ENCODE measurements at places on chromosomes 2 and 18. TPM values are rescaled to one million over a fixed set of nuclear protein-coding genes. Genes with fewer than 3 reads are reported as not detected.
A peak's percentile ranks its signal among the peaks of the same experiment; 100 is the strongest.

The PER2 gene
- total RNA-seq: 5.5 TPM

The CYRIA gene
- 8.2 TPM for total RNA-seq

The DLGAP1 gene
- 15.1 TPM for total RNA-seq

The RBM43 gene
- total RNA-seq: 1.7 TPM

The ARHGAP28 gene
- total RNA-seq: 15.4 TPM

The ANKRD29 gene
- 7.3 TPM for total RNA-seq

The SKOR2 gene
- total RNA-seq: 0.21 TPM

- DNase-seq: no peak
Measured at GRCh38 chr2:39723946-39724827, 54.9 kb downstream of the THUMPD2 start.

DNA sequence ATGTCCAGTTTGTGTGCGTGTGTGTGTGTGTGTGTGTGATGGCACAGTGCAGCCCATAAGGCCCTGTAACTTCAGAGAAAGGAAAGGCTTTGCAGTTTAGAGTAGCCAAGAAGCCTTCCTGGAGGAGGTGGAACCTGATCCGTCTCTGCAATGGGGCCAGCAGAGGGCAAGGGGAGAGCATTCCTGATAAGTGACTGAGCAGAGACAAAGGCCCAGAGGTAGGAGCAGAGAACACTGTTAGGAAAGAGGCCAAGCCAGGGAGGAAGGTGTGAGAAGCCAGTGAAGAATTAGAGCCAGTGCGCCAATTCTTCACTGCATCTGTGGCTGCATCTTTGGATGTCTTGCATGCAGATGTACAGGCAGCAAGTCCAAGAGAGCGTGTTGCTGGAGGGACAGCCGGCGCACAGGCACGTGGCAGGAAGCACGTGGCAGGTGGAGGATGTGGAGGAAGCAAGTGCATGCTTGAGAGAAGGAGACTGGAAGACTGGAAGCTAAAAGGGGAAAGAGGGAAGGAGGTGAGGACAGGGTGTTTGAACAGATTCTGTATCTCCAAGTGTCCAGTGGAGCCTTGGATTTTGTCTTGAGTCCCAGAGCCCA is 196.3 kb downstream of the CTIF start:
- no peak for DNase-seq

- no peak for DNase-seq
Measured at GRCh38 chr2:177597759-177598158, 205.2 kb downstream of the AGPS start.

DNA sequence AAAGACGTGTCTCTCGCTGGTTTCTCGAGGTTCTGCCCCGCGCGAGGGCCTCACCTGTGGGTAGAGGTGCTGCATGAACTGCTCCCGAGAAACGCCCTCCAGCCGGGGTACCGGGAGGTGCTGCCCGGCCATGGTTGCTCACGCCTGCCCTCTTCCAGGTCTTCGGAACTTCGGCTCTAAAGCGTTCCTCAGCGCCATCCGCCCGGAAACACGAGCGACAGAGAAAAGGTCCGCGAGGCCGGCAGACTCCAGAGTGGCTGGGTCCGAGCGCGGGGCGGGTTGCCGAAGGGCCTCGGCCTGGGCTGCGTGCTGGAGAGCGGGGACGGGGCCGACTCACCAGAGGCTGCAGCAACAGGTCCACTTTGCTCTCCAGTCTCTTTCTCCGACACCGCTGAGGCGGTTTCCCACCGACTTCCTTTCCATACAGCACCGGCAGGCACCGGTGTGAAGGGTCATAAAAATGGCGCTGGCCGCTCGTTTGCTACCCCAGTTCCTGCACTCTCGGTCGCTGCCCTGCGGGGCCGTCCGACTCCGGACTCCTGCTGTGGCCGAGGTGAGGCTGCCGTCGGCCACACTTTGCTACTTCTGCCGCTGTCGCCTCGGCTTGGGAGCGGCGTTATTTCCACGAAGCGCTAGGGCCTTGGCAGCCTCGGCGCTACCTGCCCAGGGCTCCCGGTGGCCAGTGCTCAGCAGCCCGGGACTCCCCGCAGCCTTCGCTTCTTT is at the start of the genes MAIP1 and TYW5:
TSS of gene MAIP1 (plus strand) at position 244 of the 723 bp plus-strand sequence. CDS start at position 461, 217 bp downstream.
TSS of gene TYW5 (minus strand) at position 153 of the 723 bp plus-strand sequence. CDS start at position 132, 21 bp downstream.
- peak; percentile 44 for DNase-seq

GRCh38 chr2:151891566-151892194 is 63.5 kb upstream of the ARL5A start:
- DNase-seq: no peak

- DNase-seq: no peak
Measured at GRCh38 chr2:28544922-28545589, 49.2 kb downstream of the PLB1 start.

DNA sequence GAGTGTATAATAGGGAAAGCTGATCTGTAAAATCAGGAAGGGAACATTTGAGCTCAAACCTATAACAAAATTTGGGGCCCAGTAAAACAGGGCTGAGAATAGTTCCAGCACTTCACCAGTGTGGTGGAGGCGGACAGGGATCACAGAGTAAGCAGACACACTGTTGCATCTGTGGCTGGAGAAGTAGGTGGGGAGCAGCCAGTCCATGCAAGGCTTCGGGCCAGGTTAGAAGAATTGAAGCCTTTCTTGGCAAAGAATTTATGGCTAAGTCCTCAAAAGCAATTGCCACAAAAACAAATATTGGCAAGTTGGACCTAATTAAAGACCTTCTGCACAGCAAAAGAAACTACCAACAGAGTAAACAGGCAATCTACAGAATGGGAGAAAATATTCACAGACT is 93.8 kb upstream of the ZBTB14 start:
- DNase-seq: no peak

DNA sequence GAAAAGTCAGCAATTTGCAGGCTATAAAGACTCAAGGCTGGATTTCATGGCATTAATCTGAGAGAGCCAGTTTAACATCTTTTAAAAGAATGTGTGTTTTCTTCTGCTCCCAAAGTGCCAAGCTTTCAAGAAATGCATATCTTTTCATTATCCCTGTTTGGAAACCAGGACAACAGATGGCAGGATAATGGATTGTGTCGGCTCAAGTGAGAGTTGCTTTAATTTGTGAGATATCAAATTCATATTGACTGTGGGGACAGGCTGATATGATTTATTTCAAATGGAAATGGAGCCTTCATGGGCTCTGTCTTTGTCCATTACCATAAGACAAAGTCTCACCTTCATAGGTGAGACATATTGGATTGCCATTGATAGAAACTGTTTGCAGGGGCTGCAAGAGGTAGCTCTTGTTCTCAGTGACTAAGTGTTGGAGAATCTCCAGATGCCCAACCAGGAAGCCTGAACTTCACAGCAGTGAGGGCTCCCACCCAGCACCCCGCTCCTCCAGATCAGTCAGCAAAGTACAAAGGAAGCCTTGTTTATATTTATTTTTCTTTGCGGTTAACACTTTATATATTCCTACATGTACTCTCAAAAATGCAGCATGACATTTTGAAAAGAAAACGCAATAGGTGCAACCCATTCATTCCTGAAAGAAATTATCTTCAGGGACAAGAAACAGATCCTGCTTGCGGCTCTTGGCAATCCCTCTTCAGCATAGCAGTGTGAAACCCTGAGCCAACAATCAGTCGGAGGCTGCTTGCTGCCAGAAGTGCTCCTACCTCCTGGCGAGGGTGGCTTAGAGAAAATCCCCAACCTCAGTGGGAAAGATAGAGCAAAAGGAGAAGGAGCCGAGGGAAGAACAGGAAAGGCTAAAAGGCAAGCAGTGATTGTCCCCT is 65.8 kb upstream of the ATL2 start:
- DNase-seq: no peak

- DNase-seq: no peak
Measured at GRCh38 chr2:22377268-22377667, 1007.7 kb upstream of the KLHL29 start.

DNA sequence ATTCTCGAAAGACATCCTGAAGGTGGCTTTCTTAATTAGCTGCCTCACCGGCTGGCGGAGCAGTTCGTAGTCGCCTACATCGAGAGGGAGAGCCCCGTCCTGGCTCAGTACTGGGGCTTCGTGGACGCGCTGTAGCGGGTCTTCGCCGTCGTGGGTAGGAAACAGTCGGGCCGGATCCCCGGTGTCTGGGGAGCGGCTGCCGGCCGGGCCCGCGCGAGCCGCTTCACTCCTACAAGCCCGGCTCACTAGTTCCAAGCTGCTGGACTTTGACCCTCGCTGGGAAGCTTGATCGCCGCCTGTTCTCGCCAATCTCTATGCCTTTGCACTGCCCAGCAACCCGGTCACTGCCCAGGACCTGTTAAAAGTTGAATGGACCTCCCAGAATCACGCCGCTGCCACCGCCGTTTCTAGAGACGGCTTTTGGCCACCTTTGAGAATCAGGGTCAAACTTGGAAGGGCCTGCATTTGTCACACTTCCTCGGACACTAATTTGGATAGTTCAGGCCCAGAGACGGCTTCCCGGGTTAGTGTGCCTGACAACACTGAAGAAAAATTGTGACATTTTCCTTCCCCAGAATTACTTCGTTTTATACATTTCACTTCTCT is 41.4 kb upstream of the AKAIN1 start:
- no peak for DNase-seq

- no peak for DNase-seq
Measured at GRCh38 chr2:64201151-64201550, 56.9 kb upstream of the PELI1 start.

GRCh38 chr2:88626171-88627054 is 851 bp downstream of the EIF2AK3 start:
- no peak for DNase-seq
